ENCODE measurements at places on chromosomes 5 and 9. TPM values are rescaled to one million over a fixed set of nuclear protein-coding genes. Genes with fewer than 3 reads are reported as not detected.

GRCh38 chr5:109713453-109713852, 23.7 kb downstream of the MAN2A1 start:
- no peak for DNase-seq

DNA sequence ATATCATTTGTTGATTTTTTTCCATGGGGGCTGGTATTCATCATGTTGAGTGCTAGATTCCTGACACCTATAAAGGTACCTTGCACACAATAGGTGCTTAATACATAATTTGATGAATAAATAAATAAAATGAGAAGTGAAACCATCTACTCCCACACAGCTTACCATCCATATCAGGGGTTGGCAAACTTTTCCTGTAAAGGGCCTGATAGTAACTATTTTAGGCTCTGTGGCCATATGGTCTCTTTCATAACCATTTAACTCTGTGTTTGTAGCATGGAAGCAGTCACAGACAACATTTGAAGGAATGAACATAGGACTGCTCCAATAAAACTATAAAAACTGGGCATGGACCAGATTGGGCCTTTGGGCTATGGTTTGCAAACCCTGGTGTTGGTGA, 100.3 kb downstream of the GCNT1 start:
- no peak for DNase-seq

DNA sequence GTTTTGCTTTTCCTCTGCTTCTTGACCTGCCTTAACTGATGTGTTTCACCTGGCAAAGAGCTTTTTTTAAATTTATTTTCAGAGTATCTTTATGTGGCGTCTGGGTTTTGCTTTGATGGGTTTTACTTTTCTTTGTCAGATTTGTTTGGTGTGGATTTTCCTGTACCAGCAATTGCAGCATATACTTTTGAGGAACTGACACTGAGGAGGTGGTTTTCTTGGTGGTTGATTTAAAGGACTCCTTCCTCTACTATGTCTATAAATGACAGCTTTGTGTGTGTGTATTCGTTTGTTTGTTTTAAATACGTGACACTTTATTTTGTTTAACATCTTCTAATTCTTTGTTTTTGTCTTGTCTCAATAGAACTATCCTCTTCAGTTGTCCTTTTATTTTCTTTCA, 1071.9 kb upstream of the ARRDC3 start:
- no peak for DNase-seq

- DNase-seq = no peak
These were observed 12.7 kb downstream of the GLIPR2 start for GRCh38 chr9:36149197-36149596.

The ACOT12 gene
- total RNA-seq = not detected
